ENCODE measurements at places on chromosomes 12 and 14.

GRCh38 chr12:124509676-124510300 lies 57.6 kb downstream of the NCOR2 start:
- no peak for DNase-seq

GRCh38 chr14:22325676-22326400 lies 263.2 kb downstream of the DAD1 start:
- DNase-seq = no peak

- peak; percentile 24 for DNase-seq
Measured at GRCh38 chr12:94969424-94969823, 34.1 kb downstream of the NDUFA12 start.

- peak; percentile 43 for DNase-seq
Measured at GRCh38 chr14:95711476-95712176, 2.3 kb downstream of the TCL1A start.

- DNase-seq = no peak
Measured at GRCh38 chr14:21514341-21514740, 3.2 kb upstream of the METTL3 start.

DNA sequence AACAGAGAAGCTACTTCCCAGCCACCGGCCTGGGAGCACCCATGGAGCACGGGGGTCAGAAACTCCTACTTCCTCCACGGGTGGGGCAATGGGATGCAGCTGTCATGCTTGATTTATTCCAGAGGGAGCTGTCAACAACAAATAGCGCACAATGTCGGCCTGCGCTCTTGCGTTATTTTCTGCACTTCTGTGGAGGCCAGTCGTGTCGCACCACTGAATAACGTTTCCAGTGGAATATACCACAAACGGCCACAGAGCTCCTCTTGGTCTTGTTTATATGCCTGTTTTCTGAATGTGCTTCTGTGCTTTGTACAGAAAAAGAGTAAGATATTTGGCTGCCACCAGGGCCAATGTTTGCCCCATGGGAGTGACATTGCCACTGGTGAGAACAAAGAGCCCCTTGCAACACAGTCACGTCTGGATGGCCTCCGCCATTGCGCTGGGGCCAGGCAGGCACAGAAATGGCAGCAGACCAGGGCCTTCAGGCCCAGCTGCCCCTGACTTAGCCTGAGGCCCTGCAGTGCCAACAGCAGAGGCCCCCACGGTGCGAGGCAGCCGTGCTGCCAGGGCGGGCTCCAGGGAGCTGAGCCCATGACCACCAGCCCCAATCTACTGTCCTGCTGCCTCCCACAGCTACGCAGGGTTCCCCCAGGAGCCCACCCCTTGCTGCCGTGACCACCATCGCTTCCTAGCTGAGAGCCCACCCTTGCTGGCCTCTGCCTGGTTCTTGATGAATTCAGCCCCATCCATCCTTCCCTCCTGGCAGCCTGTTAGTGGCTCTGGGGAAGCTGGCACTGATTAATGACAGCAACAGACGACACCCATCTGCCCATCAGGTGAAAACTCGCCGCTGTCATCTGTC lies 28.9 kb upstream of the TMEM179 start:
- DNase-seq = no peak

DNA sequence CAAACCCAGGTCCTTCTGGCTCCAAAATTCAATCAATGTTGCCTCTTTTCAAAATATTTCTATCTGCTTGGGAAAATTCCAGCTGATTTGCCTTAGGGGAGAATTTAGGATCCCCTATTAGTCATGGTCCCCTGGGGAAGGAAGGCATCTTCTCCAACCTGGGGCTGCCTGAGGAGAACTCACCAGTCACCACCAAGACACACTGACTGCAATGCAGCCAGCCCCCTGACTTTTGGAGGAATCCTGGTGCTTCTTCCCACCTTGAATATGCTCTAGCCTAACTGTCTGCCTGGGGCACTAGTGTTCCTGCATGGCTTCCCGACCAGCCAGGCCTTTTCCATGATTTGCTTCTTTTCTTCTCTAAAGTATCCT lies 71.8 kb upstream of the BCL2L14 start:
- DNase-seq = no peak

- DNase-seq = peak; percentile 1
Measured at GRCh38 chr12:52691076-52691840, 11.1 kb upstream of the KRT1 start.

DNA sequence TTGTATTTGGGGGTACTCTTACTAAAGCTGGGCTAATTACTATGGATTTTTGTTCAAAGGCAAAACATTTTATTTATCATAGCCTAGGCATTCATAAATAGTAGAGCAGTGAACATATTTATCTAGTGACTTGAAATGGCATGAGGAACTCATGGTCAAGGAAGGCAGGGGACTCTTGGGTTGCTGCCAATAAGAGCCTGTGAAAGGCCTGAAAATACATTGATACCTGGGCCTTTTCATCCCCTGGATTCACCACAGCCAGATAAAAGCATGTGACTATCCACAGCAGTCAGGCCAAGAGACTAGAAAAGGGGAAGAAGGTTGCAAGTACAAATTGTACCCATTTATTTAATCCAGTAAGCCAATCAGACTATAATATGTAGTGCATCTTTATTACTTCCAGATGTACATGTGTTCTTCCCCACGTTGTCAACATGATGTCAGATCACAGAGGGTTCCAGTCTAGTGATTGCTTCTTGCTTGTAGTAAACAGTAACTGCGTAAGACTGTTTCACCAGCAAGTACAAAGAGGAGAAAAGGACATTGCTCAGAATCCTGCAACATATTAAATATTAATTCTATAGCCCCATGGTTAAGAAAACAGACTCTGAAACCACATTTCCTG lies 409.7 kb downstream of the NOVA1 start:
- no peak for DNase-seq

DNA sequence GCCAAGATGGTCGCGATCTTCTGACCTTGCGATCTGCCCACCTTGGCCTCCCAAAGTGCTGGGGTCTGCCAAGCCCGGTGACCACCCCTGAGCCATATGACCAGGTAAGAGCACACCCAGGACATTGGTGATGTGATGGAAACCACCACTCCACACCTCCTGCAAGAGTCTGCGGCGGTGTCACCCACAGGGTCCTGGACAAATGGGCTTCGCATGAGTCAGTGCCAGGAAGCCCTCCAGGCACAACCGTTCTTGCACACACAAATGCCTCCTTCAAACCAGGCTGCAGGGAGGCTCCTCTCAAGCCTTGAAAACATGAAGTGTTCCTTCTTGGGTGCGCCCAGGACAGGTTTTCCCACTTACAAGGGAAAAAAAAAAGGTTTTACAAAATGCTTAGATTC lies 16.6 kb downstream of the PITPNM2 start:
- no peak for DNase-seq

- no peak for DNase-seq
Measured at GRCh38 chr12:66803930-66804329, 125.1 kb upstream of the GRIP1 start.

GRCh38 chr14:69992564-69992963 lies 113.3 kb downstream of the SMOC1 start:
- DNase-seq = no peak

GRCh38 chr12:24049728-24050127 lies 100.3 kb upstream of the SOX5 start:
- DNase-seq = no peak

- no peak for DNase-seq
Measured at GRCh38 chr12:111806304-111806703, 35.7 kb upstream of the MAPKAPK5 start.

DNA sequence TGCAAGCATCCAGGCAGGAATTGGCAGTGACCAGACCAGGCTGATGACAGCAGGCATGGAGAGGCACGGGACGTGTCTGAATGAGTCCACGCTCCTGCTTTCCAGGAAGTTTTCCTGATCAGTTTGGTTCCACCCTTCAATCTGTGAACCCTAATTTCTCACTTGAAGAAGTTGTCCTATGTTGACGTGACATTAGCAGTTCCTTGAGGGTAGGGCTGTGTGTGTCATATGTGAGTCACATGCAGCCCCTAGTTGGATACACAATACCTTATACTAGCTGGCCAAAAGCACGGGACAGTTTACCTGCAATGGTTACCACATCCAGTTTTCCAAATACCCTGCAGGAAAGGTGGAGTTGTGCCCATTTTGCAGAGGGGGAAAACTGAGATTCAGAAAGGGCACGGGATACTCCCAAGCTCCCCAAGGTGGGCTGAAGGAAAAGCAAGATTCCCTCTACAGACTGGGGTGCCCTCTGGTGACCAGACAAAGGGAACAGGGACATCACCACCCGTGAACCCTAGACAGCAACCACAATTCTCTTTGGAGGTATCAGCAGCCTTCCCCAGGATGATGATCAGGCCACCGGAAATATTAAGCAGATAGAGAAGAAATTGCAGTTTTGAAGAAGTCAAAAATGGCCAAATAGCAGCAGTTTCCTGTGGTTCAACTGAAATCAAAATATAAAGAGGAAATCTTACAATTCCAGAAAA lies 194.5 kb downstream of the PHETA1 start:
- DNase-seq = no peak

DNA sequence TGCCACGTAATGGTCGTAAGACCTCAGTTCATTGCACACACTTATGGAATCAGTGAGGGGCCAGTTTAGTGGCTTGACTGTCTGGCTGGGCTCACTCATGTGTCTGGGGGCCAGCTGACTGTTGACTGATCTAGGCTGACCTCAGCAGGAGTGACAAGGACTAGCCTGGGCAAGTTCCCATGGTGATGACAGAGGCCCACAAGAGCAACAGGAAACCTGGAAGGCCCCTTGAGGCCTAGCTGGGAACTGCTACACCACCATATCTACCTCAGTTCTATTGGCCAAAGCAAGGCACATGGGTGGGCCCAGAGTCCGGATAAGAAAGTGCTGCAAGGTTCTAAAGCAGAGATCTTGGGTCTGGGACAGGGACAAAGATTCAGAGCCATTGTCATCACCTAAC lies 21.3 kb upstream of the RFLNA start:
- DNase-seq = no peak

- no peak for DNase-seq
Measured at GRCh38 chr14:21987937-21988336, 314.3 kb upstream of the OR4E1 start.

DNA sequence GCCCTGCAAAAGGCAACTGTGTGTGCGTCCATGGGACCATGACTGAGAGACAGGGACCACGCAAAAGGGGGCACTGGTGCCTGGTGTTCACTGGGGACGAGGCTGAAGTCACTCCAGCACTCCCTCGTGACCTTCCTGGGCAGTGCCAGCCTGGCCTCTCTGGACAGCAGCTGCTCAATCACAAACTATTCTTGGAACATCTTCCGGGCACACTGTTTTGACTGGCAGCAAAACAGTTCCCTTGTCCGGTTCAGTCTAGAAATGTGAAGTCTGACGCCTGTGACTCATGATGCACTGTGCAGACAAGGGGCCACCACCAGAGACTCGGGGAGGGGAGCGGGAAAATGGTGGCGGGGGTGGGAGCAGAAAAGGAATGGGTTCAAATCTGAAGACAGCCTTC lies 20.8 kb downstream of the SNRNP35 start:
- no peak for DNase-seq

- DNase-seq = no peak
Measured at GRCh38 chr12:572532-572899, 90.7 kb downstream of the NINJ2 start.

Data from naive B cell (primary cell).